ENCODE measurements at places on chromosomes 16 and 17. TPM values are rescaled to one million over a fixed set of nuclear protein-coding genes. Genes with fewer than 3 reads are reported as not detected.

PDILT gene
- total RNA-seq = not detected

GRCh38 chr16:12356632-12357340, 380.3 kb downstream of the SNX29 start:
- DNase-seq = no peak

DNA sequence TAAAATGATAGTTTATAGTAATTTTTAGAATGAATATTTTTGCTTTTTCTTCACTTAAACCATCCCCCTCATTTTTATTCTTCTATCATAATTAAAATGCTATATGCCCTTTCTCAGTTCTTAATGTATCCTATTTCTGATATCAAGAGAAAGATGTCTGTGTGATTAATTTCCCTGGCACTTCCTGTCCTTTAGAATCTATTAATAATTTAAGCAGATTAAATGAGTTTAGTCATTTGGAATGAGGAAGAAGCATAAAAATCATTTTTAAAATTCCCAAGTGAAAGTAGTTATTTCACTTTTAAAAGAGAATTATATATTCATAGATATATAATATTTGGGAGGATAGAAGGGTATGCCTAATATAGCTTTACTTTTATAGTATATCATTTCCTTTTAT, 27.8 kb upstream of the CDR2 start:
- DNase-seq = no peak

DNA sequence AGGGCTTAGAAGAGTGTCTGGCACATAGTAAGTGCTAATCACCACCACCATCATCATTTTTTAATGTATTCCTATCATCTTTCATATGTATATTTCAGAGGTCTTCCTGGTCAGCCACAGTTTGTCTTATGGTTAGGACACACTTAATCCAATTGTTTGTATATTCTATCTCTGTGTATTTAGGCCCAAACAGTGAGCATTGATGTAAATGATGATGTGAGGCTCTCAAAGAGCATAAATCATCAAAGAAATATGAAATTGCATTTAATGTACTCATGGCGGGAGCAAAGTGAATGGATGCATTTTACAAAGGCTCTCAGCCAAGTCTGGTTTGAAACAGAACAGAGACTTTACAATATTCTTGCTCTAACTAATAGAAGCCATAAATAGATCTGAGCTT, 24.1 kb upstream of the MPHOSPH6 start:
- no peak for DNase-seq

NAGLU gene
- total RNA-seq = 47.1 TPM

PPP1R27 gene
- total RNA-seq = not detected

DNA sequence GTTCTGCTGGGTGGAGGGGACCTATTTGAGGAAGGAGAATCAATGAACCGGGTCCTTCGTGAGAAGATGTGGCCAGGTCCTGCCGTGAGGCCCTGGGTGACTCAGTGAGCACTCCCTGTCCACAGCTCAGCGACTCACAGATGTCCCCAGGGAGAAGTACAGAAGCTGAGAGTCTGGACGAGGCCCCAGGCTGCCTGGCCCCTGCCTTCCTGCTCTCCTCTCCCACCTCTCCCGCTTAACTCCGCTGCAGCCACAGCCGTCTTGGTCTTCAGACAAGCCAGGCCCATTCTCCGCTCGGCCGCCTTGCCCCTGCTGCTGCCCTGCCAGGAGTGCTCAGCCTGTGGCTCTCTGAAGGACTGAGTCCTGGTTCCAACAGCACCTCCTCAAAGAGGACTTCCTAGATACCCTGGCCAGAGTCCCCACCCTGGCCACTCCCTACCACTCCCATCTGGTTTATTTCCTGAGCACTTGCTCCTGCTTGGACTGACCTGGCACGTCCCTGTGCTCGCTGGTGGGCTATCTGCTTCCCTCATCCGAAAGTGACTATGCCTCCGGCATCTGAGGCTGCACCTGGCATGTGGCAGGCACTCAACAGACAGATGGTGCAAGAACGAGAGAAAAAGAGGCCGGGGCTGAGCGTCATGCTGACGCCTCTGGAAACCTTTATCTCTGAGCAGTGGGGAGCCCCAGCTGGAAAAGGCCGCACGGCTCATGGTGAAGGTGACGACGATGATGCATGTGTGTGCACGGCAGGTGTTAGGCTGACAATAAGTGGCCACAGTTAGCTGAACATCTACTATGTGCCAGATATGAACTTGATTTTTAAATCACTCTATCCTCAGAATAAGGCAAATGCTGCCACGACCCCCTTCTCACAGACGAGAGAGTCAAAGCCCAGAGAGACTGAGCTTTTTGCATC, 9.2 kb upstream of the TNFRSF13B start:
- DNase-seq = peak; percentile 82

- DNase-seq = no peak
Observed at GRCh38 chr17:40436636-40437035, 6.6 kb upstream of the IGFBP4 start.

KRTAP4-9 gene
- not detected for total RNA-seq

- DNase-seq = no peak
Observed at GRCh38 chr17:19409509-19409908, 1.5 kb upstream of the RNF112 start.

DNA sequence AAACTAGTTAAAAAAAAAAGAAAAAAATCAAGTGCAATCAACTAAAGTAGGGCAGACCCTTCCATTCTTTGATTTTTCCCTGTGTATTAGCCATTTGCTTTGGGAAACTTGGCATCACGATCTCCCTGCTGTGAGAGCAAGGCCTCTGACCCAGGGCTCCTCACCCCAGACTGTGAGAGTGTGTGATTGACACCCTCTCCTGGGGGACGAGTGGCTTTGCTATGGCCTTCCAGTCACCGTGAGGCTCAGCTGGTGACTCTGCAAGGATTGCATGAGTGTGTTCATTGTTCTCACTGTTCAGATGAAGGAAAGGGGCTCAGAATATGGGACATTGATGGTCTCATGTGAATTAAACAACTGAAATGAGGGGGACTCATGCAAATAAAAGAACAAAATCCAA, 69.0 kb upstream of the BCAR1 start:
- DNase-seq = no peak

DNA sequence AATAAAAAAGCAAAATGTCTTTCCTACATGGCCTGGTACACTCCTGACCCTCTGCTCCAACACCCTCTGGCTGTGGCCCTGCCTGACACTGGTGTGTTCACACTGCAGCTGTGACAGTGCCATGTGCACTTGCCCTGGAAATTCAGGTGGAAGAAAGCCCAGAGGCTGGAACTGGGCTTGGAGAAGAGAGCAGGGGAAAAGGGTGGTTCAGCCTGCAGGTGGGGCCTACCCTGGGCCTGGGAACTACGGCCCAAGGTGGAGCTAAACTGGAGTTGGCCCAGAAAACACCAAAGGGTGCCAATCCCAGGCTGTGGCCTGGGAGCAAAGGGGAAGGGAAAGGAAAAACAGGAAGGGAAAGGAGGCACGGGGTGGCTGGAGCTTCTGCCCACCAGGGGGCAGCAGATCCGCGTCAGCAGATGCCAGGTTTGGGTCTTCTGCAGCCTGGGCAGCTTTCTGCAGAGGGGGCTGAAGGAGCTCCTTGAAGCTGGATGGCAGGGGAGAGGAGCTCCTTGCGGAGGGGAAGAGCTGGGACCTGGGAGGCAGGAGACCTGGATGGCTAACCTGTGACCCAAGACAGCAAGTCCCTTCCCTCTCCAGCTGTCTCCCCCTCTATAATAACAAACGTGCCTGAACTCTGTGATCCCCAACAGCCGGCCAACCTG, 15.4 kb upstream of the CTCF start:
- DNase-seq = peak; percentile 87

SOX15 gene
- total RNA-seq = 0.96 TPM

GRCh38 chr17:64041912-64042311, 21.5 kb upstream of the ICAM2 start:
- no peak for DNase-seq

CCDC200 gene
- total RNA-seq = 0.74 TPM

DNA sequence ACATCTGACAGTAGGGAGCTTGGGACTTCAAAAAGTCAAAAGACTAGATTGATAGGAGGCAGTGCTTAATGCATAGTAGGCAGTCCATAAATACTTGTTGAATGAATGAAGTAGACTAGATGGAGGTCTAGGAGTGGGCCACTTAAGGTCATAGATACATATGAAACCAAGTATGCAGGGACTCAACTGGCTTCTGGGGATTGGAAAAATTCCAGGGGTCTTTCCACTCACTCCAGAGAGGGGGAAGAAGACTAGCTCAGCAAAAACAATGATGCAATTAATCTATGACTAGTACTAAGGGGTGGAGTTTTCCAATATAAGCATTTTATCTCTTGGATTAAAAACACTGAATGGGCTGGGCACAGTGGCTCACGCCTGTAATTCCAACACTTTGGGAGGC, 298.3 kb upstream of the XYLT1 start:
- no peak for DNase-seq

TBC1D3C gene
- total RNA-seq = 13.5 TPM

SNAI3 gene
- total RNA-seq = 8.2 TPM

RHBDF1 gene
- 0.76 TPM for total RNA-seq

GRCh38 chr17:82524540-82524939, 5.0 kb downstream of the FOXK2 start:
- DNase-seq = no peak

FADS6 gene
- total RNA-seq = not detected

- DNase-seq = no peak
Observed at GRCh38 chr16:52071101-52071500, 475.8 kb downstream of the TOX3 start.

HP gene
- not detected for total RNA-seq

DNA sequence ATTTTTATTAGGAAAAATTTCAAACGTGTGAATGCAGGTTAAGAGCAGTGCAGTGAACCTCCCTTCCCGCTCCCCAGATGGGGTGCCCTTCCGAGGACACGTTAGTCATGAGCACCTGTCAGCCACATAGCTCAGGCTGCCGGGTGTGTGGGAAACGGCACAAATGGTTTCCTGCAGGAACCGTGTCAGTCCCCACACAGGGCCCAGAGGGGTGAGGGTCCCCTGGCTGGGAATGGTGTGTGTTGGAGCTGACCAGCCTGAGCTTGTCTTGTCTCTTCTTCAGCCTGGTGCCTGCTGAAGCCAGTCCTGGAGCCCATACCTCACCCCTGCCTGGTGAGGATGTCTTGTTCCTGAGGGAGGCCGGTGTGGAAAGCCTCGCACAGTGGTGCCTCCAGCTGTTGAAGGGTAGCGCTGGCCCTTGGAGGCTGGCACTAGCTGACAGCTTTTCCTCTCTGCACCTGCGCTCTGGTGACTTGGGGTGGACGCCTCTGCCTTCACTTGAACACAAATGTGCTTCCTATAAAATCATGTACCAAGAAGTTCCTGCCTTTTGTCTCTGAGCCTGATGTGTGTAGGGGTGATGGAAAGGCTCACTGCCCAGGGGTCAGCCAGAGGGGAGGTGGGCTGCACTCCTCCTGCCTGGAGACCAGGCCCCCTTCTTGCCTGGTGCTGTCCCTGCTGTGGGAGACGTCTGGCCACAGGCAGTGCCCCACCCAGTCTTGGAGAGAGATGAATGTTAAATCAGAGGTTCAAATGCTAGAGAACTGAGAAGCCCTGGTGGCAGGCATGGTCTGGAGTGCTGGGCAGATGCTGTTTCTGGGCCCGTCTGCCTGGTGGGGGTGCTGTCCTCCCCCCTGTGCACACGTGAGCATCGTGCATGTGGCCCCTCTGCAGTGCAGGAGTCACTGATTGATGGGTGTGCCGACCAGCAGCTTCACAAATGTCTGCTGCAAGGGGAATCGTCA, 102.6 kb upstream of the ZNF750 start:
- DNase-seq = no peak

DNA sequence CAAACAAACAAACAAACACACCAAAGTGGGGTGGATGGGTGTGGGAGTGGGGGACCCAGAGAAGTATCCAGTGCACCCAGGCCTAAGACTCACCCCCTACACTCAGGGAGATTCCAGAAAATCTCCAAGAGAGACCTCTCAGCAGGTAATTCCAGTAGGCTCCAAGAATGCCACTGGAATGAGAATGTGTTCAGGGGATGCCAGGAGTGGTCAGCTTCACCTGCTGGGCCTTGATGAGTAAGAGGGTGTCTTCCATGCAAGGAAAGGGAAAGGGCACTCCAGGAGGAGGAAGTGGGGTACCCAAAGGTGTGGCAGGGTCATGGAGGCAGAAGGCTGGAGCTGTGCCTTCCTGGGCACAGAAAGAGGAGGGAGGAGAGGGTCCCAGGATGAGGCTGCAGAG, 9.9 kb downstream of the CDH1 start:
- DNase-seq = no peak

FOXN1 gene
- total RNA-seq = not detected

DNA sequence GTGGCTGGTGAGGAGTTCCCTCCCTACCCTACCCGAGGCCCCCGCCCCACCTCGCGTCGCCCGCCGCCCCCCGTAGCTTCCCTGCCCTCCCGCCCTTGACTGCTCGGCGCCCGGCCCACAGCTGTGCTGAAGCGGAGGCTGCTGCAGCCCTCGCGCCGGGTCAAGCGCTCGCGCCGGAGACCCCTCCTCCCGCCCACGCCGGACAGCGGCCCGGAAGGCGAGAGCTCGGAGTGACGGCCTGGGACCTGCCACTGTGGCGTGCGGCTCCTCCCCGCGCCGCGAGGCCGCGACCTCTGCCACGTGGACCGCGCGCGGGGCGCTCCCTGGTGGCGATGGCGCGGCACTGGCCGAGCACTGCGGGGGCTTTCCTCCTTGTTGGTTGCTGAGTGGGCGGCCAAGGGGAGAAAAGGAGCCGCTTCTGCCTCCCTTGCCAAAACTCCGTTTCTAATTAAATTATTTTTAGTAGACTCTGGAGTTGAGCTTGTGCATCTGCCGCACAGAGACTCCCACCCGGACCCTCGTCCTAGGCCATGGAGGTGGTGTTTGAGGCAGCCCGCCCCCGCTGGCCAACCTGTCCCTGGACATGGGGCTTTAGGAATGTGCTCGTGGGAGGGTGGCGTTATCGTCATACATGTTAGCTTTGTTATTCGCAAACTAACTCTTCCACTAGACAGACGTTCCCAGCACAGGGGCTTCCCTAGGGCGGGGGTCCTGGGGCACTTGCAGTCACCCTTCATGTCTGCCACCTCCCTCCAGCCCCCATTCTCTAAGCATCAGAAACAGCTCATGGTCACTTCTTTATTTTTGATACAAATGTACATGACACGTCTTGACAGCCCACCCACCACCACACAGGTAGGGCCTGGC, 4.4 kb downstream of the TP53I13 start:
- peak; percentile 81 for DNase-seq

MPP3 gene
- not detected for total RNA-seq

DNA sequence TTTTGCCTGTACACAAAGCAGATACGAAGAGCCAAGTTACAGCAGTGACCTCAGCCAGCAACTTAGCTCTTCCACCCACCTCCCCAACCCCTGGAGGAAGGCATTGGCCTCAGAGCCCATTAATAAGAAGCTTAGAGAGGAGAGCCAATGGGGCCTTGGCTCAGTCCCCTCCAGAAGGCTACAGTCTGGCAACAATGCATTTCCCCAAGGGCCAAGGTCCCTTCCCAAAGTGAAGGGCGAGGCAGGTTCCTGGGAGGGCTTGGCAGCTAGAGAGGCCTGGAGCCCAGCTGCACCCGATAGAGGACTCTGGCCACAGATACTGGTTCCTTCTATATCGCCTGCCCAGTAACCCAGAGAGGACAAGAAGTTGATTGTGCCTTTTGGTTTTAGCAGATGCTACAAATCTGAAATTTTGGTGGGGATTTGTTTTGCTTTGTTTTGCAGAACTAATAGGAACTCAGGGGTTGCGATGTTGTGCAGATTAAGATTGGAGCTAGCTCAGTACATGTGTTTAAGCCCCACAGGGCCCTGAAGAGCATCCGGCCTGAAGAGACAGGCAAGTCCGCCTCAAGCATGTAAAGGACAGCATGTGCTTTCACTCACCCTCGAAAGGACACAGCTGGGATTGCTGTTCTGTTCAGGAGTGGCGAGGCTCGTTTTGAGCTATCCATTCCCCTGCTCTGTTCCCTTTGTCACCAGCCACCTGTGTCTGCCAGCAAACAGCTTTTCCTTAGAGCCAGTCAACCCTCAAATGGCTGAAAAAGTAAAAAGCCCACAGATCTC, 12.0 kb upstream of the PNPO start:
- no peak for DNase-seq

CASKIN1 gene
- total RNA-seq = not detected

CCL16 gene
- not detected for total RNA-seq

Measured in B cell (primary cell).